ENCODE measurements at places on chromosomes 7 and 10.

DNA sequence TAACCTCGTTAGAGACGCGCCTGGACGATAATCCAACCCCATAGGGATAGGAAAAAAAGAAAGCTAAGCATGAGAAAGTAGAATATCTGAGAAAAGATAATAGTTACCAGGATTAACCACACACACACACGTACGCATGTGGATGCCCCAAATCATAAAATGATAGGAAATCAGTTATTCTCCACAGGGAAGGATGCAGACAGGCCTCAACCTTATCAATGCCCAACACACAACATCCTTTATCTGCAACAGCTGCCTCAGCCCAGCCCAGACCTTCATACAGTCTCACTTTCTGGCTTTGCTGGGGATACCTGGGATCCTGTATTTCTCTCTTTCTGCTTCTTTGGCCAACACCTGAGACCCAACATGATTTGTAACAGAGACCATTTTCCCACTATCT is 123.0 kb downstream of the NOC3L start:
- no peak for DNase-seq

DNA sequence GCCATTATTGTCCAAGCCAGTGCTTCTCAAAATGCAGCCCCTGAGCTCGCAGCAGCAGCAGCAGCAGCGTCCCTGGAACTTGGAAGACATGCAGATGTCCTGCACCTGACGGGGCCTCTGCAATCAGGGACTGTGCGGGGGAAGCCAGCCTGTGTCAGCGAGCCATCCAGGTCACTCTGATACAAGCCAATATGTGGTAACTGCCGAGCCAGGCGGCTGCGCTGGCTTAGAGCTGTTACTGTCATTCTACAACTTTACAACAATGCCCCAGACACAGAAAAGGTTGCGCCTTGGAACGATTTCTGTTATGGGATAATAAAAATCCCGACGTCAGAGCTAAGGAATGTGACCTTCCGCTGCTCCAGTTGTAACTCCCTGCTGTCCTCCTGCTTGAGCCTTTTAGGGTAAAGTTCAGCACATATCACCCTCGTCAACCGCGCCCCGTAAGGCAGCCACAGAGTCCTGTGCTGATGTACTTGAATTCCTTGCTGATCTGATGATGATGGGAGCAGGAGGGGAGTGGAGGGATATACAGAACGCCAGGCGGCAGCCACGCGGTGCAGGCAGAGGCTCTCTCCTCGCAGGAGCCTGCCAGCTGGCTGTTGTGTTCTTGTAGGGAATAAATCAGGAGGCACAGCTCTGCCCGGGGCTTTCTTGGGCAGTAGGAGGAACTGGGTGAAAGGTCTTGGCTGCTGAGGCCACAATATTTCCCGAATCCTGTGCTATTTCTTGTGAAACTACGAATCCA is 20.0 kb upstream of the CRYGN start:
- no peak for DNase-seq

DNA sequence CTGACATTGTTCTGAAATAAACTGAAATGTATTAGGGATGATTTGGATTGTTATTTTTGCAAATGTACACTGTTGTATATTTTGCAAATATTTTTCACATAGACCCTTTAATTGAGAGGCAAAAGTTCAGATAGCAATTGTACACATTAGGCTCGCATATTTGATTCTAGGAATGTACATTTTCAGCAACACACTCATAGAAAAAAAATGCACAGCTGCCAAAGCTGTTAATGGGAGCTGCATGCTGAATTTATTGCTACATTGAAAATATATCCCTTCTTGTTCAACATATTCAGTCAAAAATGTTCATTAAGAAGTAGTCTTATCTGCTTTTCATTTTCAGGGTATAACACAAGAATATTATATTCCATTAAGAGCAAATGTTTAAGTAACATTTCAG is 512.9 kb downstream of the ATRNL1 start:
- DNase-seq: no peak

DNA sequence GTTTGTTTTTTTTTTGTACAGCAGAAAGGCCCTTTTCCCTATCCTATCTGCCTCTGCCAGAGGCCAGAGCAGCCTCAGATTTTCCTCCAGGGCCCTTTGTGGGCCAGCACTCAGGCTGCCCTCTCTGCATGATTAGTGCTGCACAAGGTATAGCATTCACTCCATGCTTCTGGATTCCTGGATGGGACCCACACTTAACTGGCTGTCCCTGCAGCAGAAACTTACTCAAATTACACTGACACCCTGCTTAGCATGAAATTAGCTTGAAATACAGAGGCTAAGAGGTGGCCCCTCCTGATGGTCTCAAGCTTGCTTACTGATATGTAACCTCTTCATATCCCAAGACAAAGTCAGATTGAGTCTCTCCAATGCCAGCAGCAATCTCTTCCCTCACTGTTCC is 239.3 kb downstream of the SORCS1 start:
- no peak for DNase-seq

GRCh38 chr10:127992376-127992775 is 85.5 kb downstream of the PTPRE start:
- DNase-seq: no peak

- DNase-seq: no peak
These were observed 41.2 kb upstream of the AKR1E2 start for GRCh38 chr10:4784667-4785333.

GRCh38 chr7:25994433-25994994 is 157.5 kb upstream of the NFE2L3 start:
- no peak for DNase-seq

GRCh38 chr10:79938728-79939406 is 10.0 kb downstream of the SFTPD start:
- no peak for DNase-seq

GRCh38 chr10:61406736-61407135 is 46.4 kb downstream of the TMEM26 start:
- no peak for DNase-seq

- DNase-seq: no peak
These were observed 661.7 kb upstream of the SORCS1 start for GRCh38 chr10:107826171-107826570.

- no peak for DNase-seq
These were observed 58.9 kb upstream of the PLXNA4 start for GRCh38 chr7:132635127-132635526.

- peak; percentile 86 for DNase-seq
These were observed 137.4 kb upstream of the CDCA7L start for GRCh38 chr7:22082886-22083703.

DNA sequence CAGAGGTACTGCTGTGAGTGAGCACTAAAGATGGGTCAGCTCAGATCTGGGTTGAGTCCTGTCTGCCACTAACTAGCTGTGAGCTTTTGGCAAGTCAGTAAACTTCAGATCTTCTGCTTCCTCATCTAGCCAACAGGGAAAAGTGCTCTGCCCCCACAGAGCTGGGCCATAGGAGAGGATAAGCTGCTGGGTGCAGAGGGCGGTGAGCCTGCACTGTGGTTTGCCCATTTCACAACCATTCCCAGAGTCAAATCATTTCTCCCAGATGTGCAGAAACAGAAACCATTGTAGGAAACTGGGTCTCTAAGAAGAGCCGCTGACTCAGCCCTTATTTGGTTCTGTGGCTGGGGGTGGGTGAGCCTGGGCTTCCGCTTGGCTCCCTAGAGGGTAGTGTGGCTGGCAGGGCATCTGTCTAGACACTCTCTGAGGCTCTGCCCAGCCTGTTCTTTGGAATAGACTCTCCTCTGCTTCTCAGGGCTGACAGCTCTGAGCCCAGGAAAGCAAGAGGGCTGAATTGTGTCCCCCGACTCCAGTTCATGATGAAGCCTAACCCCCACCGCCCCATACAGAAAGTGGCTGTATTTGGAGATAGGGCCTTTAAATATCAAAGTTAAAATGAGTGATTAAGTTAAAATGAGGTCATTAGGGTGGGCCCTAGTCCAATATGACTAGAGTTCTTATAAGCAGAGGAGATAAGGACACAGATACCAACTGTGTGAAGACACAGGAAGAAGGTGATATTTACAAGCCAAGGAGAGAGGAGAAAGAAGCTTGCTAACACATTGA is 29.5 kb upstream of the ARHGAP22 start:
- peak; percentile 37 for DNase-seq

GRCh38 chr10:571688-572451 is 117.6 kb downstream of the DIP2C start:
- no peak for DNase-seq

GRCh38 chr7:156666368-156667109 is 26.0 kb downstream of the RNF32 start:
- DNase-seq: no peak

GRCh38 chr10:61470740-61471139 is 17.6 kb upstream of the TMEM26 start:
- no peak for DNase-seq

DNA sequence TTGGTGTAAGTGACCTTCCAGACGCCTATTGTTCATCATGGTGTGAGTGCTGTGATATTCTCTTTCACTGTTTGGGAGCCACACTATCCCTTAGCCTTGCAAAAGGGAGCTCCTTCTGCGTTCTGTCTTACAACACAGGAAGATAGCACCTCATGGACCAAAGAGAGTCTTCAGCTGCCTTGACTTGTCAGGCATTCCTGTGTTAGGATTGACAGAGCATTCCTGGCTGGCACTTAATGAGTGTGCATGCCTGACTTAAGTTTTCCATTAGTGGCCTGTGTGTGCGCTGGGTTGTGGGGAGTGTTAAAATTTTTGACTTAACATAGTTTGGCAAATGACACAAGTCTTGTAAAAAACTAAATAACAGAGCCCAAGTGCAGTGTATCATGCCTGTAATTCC is 21.9 kb upstream of the MSRB2 start:
- no peak for DNase-seq

GRCh38 chr10:103166523-103166922 is 26.5 kb downstream of the NT5C2 start:
- no peak for DNase-seq

- no peak for DNase-seq
These were observed 225.2 kb downstream of the MLLT10 start for GRCh38 chr10:21759232-21759631.

DNA sequence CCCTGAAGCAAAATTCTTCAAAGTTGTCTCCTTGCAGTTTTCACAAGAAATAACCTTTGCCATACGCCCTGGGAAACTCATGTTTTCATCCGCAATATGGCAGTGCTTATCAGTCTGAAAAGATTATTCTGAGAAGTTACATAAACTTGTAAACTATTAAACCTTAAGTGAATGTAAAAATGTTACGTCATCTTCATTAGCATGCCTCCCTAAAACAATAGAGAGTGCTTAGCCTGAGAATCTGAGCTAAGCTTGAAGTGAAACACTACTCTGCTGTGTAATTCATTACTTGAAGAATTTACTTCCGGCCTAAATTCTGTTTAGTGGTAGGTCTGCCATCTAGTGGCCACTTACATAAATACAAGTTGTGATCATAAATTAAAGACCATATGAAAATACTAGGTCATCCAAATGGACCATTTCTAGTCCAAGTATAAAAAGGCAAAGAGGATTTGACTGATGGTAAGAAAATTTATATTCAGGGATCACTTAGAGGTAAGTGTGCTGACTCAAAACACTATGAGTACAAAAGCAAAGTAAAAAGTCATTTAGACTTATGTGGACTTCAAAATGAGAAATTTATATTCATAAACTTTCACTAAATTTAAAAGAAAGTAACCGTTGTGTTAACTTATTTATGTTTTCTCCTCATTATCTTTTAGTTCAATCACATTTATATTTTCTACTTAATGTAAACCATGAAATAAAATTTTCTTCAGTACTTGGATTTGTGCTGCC is 745.1 kb upstream of the LRRTM3 start:
- peak; percentile 19 for DNase-seq

DNA sequence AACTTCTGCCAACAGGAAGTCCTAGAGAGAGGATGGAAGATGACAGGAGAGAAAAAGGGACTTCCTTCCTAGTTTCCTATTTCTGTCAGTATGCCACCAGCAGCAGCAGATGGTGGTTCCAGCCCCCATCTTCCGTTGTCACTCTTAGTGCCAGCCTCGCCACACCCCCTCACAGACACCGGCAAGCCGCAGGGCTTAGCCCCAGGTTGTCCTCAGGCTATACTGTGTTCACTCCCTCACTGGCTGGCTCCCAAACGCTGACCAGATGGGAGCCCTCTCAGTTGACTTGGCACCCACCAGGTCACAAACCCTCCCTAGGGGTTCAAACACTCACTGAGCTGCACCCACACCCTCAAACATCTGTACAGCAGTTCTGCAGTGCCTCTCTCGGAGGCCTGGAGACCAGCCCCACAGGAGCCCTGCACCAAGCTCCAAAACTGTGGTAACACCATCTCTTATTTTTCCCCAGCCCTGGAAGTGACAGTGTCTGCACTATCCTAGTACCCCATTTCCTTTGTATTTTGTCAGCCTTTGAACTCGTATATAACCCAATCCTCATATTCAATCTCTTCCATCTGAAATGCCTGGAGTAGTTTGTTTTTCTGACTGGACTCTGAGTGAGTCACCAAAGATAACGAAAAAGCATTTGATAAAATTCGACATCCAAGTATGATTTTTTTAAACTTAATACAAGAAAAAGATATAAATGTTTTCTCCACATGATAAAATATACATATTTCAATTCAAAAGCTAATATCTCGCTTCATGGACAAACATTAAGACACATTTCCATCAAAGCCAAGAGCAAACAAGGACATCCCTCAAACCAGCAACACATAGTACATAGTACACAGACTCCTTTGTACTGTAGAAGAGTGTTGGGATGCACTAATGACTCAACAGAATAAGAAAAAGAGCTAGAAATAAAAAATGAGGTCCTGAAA is 34.5 kb downstream of the SMURF1 start:
- DNase-seq: no peak

DNA sequence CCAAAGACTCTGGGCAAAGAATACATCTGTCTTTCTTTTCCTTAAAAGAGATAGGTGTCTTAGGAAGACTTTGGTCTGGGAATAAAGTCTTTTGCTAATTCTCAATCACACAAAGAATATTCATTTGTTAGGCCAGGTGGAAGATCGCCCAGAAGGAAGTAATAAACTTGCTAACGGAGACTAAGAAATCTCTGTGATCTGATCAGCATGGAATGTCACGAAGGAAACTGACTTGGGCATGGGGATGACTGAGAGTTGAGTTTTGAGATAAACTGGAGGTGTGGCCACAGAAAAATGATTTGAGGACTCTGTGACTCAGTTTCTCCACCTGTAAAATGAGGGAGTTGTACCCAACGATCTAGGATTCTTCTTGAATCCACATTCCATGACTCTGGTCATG is 161.1 kb upstream of the SVIL start:
- no peak for DNase-seq

- DNase-seq: no peak
These were observed 65.2 kb upstream of the TM9SF3 start for GRCh38 chr10:96651998-96652431.

- no peak for DNase-seq
These were observed 135.6 kb downstream of the TCERG1L start for GRCh38 chr10:131175891-131176290.

Measured in stimulated activated CD4-positive, alpha-beta T cell treated with anti-CD3 and anti-CD28 coated beads, Interleukin-2, amount 100 ng/mL, for 48 hours (primary cell).